ENCODE measurements at places on chromosomes 13 and 19. TPM values are rescaled to one million over a fixed set of nuclear protein-coding genes. Genes with fewer than 3 reads are reported as not detected.

ZNF599 gene
- 5.9 TPM for polyA plus RNA-seq

KLK2 gene
- not detected for polyA plus RNA-seq

TNNT1 gene
- 10.4 TPM for polyA plus RNA-seq

TMPRSS9 gene
- not detected for polyA plus RNA-seq

DNA sequence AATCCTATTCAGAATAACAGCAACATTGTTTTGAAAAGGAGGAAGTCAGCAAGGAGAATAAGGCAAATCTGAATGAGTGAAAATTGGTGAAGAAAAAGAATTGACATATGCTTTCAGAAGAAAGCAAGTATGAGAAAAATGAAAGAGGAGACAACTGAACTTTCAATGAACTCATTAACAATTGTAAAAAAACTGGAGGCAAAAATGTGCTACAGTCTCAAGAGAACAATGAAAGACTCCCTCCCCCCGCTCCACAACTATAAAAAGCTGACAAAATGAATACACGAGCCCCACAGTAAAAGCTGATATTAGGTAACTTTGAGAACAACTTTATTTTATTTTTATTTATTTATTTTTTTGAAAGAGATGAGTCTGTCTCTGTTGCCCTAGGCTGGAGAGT, 373.1 kb downstream of the DIAPH3 start:
- no peak for DNase-seq

- no peak for DNase-seq
Measured at GRCh38 chr13:27549406-27549981, 70.8 kb downstream of the LNX2 start.

DNA sequence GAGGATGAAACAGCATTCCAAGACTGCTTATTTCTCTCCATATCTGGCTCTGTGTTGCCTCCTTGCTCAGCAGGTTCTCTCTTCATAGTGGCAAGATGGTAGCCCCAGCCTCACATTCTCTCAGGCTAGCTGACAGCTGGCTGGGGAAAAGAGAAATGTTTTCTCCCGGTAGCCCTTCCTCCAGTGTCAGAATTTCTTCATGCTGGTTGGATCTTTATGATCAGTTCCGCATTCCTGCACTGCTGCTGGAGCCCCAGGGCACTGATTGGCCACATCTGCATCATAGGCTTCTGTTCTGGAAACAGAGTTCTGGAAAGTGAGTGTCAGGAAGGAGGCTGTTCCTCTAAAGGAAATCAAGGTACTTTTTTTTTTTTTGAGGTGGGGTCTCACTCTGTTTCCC, 24.6 kb downstream of the POP4 start:
- DNase-seq: no peak

- DNase-seq: no peak
Measured at GRCh38 chr13:85419611-85420010, 379.6 kb downstream of the SLITRK6 start.

All from BJ (cell line).